ENCODE measurements at places on chromosomes 1 and 21.

GRCh38 chr21:40783404-40783803, 63.6 kb downstream of the DSCAM start:
- no peak for DNase-seq

GRCh38 chr1:63797056-63797726, 23.4 kb downstream of the ROR1 start:
- no peak for DNase-seq

DNA sequence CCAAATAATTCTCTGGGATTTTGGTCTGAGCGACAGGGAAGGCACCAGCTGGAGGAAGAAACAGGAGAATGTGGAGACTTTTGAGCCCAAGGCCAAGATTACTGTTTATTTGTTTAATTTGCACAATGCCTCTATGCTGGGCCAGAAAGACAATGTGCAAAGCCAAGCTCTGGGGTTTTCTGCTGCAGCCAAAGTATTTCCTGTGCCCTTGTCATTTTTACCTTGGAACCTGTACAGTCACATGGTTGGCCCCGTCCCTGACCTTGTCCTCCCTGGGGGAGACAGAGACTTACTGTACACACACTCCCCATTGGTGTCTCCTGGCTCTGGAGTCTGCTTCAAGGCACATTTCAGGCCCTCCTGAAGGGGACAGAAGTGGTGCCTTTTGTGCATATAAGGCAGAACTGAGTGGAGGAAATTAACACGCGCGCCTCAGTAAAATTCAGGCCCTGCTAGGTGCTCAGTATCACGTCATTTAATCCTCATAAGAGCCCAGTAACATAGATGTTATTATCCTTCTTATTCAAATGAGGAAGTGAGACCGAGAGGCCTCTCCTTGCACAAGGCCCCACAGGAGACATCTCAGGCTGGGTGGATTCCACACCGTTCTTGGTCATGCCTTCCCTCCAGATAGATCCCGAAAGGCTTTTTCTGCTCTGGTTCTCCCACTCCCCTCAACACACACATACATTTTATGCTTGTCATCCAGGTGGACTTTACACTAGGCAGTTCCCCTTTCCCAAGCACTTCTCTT, 21.1 kb downstream of the C1orf115 start:
- DNase-seq, result no peak

DNA sequence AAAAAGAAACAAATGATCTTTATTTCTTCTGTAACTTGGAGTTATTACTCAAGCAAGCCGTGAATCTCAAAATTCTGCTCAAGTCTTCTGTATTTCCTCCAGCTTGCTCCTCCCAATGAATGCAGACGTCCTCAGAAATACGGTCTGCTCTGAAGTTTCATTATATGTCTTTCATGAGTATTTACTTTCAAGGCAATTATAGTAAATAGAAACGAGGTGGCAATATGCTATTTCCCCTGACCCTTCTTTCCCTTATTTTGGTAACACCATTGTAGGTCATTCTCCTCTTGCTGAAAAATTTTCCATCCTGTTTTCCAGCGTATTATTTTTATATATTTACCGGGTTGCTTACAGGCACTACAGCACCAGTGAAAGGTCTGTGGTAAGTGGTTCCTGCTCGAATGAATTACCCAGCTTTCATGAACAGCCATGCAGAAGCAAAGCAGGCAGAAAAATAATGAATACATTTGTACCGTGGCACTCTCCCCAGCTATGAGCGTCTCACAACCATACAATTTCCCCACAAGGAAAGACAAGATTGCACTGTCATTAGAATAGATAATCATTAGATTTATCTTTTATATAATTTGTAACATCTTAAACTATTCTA, 350.9 kb upstream of the PKN2 start:
- no peak for DNase-seq

DNA sequence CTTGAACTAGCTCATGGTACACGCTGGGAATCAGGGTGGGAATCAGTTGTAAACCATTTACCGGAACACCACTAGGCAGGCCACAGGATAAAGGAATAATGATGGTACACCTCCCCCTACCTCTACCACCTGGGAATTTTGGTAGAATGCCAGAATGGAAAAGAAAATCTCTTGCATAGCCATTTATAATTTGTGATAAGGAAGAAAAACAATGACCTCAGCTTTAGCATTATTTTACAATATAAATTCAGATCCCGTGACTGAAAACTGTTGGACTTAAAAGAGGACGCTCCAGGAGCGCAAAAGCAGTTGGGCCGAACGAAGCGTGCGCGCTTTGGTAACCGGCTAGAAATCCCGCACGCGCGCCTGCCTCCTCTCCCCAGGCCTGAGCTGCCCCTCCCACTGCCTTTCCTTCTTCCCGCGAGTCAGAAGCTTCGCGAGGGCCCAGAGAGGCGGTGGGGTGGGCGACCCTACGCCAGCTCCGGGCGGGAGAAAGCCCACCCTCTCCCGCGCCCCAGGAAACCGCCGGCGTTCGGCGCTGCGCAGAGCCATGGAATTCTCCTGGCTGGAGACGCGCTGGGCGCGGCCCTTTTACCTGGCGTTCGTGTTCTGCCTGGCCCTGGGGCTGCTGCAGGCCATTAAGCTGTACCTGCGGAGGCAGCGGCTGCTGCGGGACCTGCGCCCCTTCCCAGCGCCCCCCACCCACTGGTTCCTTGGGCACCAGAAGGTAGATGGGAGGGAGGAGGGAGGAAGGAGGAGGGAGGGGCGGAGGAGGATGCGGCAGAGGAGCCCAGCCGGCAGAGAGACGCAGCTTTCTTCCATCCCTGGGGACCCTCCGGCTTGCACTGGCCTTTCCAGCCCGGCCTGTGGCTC, at the start of gene CYP4X1:
TSS of gene CYP4X1 (plus strand) at position 402 of the 873 bp plus-strand sequence. CDS start at position 551, 149 bp downstream.
- no peak for DNase-seq

DNA sequence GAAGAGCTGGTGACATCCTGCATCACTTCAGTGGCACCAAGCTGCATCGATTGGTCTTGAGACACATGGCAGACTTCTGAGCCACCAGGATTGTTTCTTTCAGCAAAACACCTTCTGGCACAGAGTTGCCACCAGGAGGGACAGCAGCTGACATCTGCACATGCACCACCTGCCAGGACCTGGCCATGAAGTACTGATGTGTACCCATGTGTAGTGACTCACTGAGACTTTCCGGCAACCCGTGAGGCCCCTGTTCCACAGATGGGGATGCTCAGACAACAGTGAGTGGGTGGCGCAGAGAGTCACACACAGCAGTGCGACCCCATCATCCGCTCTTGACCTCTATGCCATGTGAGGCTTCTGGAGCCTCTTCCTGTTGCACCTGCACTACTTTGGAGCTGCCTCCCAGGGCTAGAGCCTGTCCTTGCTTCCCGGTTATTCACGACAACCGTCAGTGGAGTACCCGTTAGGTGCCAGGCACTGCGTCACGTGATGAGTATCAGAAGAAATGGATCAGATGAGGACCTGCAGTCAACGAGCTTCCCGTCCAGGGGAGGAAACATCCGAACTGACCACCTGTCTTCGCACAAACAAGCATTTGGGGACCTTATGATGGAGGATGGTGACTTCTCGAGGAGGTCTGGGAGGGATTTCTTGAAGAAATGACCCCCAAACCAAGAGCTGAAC, 80.5 kb upstream of the VAMP3 start:
- no peak for DNase-seq

DNA sequence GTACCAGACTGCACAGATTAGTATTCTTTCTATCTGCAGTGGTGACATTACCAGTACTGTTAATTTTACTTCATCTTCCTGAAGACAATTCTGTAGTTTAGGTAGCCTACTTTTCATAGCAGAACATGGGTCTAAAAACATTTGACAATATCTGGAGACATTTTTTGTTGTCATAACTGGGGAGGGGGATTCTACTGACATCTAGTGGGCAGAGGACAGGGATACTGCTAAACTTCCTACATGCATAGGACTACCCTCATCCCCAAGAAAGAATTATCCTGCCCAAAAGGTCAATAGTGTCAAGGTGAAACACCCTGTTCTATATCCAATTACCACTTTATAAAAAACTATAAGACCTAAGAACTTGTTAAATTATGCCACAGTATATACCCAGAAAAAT, 3.4 kb upstream of the ARHGAP29 start:
- DNase-seq, result peak; percentile 4

- DNase-seq, result no peak
These were observed 215.8 kb downstream of the TRABD2B start for GRCh38 chr1:47781171-47781959.

DNA sequence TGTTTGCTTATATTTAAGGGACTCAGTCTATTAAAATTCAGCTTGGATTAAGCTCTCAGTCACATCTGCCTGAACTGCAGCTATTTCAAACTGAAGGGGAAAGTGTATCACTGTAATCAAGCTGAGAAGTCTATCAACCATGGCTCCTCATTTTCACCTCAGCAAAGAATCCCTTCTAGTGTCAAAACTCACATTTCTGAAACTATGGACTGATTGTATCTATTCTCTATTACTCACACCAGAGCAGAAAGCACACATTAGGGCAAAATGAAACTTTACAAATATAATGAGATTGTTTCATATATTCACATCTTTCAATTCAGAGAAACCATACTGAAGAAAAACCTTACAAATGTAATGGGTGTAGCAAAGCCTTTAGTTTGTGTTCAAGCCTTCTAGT, 14.6 kb upstream of the C1orf146 start:
- DNase-seq, result no peak

DNA sequence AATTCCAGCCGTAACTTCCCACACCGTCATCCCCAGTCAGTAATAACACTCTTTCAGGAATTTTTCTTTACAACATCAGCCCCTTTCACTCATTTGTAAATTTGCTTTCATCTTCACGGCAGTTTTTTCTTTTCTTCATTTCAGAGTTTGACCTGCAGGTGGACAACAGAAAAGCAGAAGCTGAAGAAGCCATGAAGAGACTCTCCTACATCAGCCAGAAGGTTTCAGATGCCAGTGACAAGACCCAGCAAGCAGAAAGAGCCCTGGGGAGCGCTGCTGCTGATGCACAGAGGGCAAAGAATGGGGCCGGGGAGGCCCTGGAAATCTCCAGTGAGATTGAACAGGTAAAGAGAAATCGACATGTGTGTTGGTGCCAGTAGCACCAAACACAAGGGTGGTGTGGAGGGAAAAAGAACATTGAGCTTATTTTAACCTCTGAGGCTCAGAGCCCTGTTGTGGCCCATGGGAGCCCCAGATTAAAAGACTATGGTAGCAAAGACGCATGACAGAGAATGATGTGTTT, 53.2 kb downstream of the LAMC2 start:
- DNase-seq, result no peak

- DNase-seq, result no peak
These were observed 35.7 kb downstream of the SDC3 start for GRCh38 chr1:30872948-30873263.

GRCh38 chr1:15282810-15283474, 35.9 kb downstream of the FHAD1 start:
- no peak for DNase-seq

DNA sequence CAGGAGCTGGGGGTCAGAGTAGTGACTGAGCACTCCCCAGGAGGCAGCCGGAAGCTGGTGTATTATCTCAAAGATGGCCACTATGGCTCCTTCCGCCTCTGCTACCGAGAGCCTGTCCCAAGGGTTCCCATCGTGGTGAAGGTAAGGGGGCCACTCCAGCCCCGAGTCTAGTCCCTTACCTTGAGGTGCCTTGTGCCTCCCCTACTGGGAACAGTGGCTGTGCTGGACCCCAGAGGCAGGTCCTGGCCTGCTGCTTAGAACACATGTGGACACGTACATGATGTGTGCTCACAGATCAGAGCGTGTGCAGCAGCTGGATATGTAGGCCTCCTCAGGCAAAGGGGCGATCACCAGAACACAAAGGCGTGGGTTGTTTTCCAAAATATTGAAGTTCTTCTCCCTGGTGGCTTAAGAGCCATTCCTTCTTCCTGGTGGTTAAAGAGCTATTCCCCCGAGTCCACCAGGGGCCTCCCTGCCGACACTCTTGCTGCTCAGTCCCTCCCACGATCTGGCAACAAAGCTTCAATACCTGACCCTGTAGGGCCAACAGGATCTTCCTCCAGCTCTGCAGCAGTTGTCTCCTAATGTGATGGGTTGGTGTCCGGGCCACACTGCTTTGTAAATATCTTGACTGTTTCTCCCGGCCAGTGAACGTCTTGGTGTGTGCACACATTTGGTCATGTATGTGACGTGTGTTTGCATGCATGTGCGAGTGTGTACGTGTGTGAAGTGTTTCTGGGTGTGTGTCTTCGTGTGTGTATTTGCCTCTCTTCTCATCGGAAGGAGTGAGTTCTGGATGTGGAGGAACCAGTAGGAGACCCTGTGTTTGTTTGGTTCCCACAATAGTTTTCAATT, 68.4 kb upstream of the TINAGL1 start:
- no peak for DNase-seq

DNA sequence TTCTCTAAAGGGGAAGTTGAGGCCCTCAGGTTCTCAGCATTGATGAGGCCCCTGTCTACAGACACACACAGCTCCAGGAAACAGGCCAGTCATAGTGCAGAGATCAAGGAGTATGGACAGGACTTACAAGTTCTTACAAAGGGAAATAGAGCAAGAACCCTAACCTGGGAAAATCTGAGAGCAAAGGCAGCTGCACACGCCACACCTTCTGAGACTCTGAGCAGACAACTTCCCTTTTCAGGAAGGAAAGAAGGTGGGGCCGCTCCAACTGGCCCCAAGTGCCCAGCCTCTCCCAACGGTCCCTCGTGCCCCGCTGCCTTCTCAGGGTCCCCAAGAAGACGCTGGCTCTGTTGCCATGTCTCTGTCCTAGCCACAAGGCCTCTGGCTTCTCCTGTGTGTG, 3.6 kb downstream of the NOC2L start:
- DNase-seq, result no peak

GRCh38 chr1:86991549-86992186, 77.2 kb downstream of the HS2ST1 start:
- no peak for DNase-seq

DNA sequence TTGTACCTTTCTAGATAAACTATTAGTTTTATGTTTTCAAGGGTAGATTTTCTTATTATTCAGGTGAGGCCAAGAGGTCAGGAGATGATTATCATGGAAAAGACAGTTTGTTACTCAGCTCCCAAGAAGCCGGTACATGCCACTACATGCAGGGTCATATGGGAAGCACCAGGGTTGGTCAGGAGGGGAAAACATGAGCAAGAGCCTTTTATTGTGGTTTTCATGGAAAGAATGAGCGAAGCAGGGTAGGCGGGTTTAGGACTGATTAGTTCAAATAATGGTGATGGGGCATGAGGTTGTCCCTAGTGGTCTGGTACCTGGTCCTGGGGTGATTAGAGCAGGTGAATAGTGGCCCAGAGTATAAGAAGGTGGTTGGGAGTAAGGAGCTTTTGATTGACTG, 189.9 kb downstream of the APP start:
- DNase-seq, result no peak

All from NCI-H748 treated with DMSO at 0.1 percent for 48 hours (cell line).